Fibroblast of upper back skin (primary cell): ENCODE measurements at places on chromosomes 16 and 17.

GRCh38 chr17:19570544-19571062, 36.9 kb downstream of the SLC47A1 start:
- no peak for DNase-seq

DNA sequence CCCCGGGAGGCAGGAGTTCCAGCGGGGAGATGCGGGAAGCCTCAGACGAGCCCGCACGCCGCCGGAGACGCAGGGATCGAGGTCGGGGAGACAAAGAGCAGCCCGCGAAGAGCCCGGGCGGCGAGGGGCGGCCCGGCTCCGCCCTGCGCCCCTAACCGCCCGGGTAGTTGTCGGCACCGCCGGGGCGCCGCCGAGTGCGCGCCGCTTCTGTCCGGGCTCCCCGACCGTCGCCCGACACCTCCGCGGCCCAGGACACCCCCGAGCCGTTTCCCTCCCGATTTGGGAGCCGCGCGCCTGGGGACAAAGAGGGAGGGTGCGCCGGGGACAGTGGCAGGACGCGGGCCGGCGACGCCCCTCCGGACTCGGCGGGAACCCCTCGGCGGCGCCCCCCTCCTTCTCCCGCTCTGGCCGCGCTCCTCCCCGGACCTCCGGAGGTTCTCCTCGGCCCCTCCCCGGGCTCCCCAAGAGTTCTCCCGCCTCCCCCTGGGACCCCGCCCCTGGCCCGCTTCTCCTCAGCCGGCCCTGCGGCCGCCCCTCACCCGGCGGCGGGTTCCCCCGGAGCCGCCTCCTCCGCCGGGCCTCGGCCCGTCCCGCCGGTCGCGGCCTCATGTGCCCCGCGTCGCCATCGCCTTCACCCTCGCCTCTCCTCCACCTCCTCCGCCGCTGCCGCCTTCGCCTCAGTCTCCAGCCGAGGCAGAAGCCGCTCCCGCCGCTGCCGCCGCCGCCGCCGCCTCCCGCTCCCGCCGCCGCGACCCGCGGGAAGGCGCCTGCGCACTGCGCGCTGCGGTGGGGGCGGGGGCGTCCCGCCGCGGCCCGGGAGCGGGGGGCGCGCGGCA, at the start of gene GJC1:
GJC1 (minus strand) TSS at position 765 of the 836 bp plus-strand sequence. CDS start 24,470 bp downstream, outside the sequence.
- DNase-seq = peak; percentile 47

DNA sequence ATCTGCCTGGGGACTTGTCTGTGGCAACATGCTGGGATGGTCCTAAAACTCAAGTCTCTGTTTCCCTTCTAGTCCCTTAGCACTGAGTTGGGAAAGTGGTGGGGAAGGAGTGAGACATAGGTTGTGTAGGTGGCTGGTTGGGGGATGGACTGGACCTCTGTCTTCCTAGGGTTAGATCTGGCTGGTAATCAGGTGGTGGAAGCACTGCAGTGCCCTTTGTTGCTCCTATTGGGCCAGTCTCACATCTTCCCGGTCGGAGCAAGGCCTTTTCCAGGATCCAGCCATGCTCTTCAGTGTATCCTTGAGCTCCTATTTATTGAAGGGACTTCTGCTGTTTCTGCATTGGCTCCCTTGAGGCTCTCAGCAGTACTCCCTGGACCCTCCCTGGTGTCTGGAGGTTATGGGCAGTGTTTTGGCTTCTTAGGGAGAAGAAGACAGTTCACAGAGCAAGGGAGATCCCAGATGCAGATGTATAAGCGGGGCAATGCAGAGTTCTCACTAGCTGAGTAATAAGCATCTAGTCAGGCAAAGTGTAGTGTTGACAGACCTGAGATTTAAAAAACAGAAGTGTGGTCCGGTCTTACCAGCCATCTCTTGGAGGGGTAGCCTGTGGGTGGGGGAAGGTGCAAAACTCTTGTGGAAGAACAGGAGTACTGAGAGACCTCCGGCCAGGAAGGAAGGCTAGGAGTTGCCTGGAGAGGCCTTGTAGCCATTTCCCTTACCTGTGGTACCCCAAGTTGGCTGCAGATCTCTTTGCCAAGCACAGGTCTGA, 1.3 kb upstream of the NUTF2 start:
- no peak for DNase-seq

- peak; percentile 86 for DNase-seq
Observed at GRCh38 chr17:72404872-72405271, 284.1 kb downstream of the SOX9 start.

- no peak for DNase-seq
Observed at GRCh38 chr17:77566566-77567138, 391.9 kb upstream of the TNRC6C start.

DNA sequence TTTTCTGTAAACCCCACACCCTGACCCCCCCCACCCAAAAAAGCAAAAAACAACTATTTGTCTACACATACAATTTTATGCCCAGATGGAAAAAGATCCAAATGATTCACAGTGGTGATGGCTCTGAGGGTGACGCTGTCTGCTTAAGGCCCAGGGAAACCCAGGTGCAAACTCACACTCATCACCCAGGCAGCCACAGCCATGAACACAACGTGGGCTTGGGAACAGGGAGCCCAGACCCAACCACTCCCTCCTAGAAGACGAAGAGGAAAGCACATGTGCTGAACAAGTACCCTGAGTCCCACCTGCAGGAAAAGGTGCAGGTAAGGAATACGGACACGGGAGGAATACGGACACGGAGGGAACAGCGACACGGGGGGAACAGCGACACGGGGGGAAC, 5.4 kb downstream of the HBQ1 start:
- no peak for DNase-seq

- no peak for DNase-seq
Observed at GRCh38 chr17:39352511-39352910, 48.9 kb downstream of the FBXL20 start.

- DNase-seq = peak; percentile 99
Observed at GRCh38 chr16:53664724-53665345, 38.8 kb downstream of the RPGRIP1L start.

DNA sequence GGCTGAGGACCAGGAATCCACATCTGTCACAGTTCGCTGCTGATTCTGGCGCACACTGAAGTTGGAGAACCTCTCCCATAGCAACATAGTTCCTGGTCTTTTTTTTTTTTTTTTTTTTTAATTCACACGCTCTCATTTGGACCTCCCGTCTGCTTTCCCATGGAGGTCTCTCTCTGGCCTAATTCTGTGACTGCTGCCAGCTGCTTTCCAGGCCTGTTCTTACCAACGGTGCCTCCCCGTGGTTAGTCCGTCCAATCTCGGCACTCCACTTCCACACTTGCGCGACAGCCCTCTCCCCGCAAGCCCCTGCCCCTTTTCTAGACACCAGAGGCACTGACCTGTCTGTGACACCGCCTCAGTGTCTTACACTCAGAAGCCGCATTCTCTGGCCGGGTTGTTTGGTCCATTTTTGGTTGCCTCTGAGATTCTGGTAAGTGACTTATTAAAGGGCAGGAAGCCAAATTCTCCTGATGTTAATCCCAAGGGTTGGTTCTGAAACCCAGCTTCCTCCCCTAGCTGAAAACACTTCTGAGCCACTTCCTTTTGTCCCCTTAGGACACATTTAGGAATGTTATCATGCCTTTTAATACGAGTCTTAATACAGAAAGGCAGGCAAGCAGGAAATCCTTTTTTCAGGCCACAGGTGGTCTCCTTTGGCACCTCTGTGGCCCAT, 1.1 kb upstream of the AKTIP start:
- peak; percentile 64 for DNase-seq

DNA sequence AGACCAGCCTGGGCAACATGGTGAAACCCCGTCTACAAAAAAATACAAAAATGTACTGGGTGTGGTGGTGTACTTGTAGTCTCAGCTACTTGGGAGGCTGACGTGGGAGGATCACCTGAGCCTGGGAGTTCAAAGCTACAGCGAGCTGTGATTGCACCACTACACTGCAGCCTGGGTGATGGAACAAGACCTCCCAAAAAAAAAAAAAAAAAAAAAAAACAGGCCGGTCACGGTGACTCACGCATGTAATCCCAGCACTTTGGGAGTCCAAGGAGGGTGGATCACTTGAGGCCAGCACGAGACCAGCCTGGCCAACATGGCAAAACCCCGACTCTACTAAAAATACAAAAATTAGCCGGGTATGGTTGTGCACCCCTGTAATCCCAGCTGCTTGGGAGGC, 12.7 kb upstream of the APPBP2 start:
- DNase-seq = no peak

DNA sequence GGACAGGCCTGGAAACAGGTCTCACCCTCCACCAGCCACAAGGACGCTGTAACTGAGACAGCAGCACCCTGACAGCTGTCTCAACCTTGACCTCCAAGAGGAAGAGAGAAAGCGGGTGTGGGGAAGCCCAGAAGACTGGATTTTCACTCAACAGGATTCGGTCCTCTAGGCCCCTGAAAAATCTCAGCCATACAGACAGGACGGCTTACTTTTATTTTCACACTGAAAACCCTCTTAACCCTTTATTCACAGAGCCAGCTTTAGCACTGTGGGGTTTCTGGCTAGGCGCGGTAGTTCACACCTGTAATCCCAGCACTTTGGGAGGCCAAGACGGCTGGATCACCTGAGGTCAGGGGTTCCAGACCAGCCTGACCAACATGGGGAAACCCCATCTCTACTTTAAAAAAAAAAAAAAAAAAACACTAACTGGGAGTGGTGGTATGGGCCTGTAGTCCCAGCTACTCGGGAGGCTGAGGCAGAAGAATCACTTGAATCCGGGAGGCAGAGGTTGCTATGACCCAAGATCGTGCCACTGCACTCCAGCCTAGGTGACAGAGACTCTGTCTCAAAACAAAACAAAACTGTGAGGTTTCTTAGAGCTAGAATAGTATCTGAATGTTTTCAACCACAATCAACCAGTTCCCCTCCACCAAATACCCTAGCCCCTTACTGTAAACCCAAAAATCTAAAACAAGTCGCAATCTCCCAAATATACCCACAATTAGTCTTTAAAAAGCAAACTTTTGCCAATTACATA, 5.3 kb downstream of the ANKRD11 start:
- no peak for DNase-seq

GRCh38 chr16:1946495-1947368, 3.7 kb upstream of the MSRB1 start:
- DNase-seq = no peak
